ENCODE measurements at places on chromosomes 3 and 15.

DNA sequence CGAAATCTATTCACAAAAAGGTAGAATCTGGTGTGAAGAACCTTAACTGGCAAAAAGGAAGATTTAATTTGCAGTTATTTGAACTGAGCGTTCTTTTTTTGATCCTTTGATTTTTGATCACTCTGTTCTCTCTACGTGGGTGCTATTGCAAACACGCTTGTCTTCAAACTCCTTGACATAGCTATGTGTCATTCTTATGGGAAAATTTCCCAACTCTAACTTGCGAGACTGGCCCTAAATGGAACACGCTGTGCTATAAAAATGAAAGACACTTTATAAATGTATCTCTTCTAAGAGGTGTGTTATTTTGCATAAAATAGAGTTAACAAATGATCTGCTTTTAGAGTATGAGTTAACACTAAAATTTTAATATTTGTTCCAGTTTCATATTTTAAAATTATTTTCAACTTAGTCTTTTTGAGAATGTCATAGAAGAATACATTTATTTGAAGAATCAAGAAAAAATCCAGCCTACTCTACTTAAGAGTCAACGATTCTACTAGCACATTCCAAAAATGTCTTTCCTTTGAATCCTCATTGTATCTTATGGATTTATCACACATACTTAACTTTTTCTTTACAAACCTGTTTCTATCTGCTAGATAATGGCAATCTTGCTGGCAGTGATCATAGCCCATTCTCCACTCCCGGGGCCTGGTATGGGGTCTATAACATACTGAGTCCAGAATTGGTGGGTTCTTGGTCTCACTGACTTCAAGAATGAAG lies 610.0 kb upstream of the TBL1XR1 start:
- DNase-seq: no peak

DNA sequence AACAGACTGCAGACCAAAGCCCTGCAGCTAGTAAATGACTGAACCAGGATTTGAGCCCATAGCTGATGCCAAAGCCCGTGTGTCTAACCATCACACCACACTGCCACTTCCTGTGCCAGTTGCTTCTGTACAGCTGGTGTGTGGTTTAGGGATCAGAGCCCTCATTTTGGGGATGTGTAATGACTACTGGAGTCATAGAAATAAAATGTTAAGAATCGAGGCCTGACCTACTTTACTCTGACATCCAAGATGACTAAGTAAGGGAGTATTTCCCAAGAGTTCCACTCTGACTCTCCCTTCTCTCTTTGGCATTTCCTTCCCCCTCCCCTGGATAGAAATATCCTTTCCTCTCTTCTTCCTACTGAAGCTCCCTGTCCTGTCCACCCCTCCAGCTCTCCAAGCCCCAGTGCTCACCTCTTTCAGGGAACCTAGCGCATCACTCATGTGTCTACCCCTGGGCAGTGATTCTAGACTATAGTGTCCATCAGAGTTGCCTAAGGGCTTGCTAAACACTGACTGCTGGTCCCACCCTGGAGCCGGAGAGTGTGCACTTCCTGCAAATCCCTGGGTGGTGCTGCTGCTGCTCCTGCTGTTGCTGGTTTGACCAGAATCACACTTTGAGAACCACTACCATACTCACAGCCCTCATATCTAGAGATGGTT lies 53.8 kb downstream of the MGLL start:
- no peak for DNase-seq

DNA sequence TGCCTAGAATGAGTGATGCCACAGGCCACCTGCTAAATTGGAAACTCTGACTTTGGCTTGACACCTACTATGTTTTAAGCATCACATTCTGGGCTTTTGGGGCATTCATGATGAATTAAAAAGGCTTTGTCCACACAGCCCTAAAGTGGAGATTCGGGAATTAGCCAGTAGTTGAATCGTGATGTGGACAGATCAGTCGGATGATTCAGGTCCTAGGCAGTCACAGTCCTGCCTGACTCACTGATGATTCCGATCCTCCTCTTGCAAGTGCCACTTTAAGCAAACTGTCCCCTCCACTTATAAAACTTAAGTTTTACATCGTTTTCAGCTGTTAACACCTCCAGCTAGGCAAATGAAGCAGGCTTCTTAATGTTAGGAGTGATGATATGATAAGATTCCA lies 75.3 kb downstream of the SYNPR start:
- DNase-seq: no peak

DNA sequence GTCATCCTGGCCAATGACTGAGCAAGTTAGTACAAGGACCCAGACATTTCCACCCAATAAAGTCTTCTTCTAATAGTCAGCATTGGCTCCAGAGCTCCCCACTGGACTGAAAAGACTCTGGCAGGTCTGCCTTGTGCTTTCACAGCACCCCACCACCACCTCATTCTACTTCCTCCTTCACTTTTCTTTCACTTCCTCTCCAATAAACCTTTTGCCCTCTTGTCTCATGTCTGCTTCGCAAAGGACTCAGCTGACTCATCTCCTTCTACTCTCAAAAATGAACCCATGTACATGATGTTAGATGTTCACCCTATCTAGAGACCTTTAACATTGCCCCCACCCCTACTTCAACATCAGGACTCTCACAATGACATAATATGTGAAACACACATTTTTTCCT lies 181.0 kb upstream of the PPP2R3A start:
- no peak for DNase-seq

DNA sequence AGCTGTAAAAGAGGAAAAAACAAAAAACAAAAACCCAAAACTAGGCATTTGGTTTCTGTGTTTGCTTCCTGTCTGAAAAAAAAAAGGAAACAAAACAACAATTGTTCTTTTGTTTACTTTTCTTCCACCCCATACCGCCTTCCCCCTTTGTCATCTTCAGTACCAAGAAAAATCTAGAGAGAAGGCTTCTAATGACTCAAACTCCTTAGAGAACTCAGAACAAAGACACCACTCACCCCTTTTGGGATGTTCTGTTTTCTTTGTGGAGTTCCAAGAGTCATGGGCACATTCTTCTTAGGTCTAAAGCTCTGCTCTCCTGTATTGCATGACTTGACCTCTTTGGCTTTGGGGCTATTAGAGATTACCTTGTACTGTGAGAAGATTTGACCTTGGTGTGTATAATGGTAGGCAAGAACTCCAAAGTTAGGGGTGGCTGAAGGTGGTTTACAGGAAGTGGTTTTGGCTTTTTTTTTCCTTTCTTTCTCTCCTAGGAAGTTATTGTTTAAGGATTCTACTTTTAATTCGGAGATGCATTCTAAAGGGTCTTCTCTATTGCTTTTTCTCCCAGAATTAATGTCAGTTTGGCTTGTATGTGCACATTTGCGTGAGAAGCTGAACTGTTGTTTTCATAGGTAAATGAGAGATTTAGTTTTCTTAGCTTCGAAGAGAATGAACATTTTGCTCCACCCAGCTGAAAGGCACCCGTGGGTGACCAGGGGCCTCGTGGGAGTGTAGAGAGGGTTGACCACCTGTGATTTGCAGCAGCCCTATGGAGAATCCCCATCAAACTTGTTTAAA lies 39.5 kb upstream of the ZBTB20 start:
- no peak for DNase-seq

DNA sequence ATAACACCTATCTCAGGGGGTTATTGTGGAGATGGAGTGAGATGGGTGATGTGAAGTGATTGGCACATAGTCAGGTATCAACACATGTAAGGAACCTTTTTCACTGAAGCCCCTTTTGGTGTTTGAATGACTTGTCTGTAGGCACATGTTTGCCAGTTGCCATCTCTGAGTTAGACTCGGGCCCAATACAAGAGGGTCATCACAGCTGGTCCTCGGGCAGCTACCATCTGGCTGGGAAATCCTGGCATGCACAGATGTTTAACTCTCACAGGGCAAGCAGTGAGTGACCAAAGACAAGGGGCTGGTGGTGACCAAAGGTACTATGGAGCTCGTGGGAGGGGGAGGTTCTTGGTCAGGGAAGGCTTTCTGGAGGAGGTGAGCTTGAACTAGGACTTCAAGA lies 118.8 kb downstream of the CLSTN2 start:
- DNase-seq: no peak

GRCh38 chr3:139509631-139510030 lies 29.9 kb downstream of the RBP1 start:
- DNase-seq: no peak

GRCh38 chr15:29670266-29670665 lies 152.0 kb downstream of the TJP1 start:
- DNase-seq: no peak

- no peak for DNase-seq
These were observed 753.1 kb upstream of the CCDC54 start for GRCh38 chr3:106624154-106624553.

DNA sequence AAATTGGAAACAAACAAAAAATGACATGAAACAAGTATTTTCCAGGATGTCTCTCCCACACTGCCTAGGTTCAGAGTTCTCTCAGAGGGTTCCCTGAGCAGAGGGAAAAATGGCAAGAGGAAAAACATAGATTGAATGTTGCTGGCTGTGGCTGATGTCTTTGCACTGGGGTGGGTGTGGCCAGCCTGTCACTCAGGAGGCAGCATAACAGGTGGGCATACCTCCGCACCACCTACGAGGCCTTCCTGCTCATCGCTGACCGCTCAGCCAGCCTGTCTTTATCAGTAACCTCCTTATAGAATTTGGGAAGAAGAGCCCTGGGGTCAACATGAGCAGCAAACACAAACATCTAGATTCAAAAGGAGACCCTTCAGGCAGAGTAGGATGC lies 216.6 kb upstream of the UMPS start:
- DNase-seq: no peak

- DNase-seq: no peak
These were observed 68.0 kb downstream of the GMPS start for GRCh38 chr3:155938409-155938808.
